ENCODE measurements at places on chromosomes 1 and 21.

- no peak for DNase-seq
Measured at GRCh38 chr21:32256873-32257620, 21.8 kb downstream of the MIS18A start.

- DNase-seq: no peak
Measured at GRCh38 chr1:187819086-187819485, 990.3 kb downstream of the PLA2G4A start.

- no peak for DNase-seq
Measured at GRCh38 chr1:59039551-59039950, 255.7 kb upstream of the JUN start.

GRCh38 chr1:75616436-75617433, 5.8 kb upstream of the SLC44A5 start:
- no peak for DNase-seq

DNA sequence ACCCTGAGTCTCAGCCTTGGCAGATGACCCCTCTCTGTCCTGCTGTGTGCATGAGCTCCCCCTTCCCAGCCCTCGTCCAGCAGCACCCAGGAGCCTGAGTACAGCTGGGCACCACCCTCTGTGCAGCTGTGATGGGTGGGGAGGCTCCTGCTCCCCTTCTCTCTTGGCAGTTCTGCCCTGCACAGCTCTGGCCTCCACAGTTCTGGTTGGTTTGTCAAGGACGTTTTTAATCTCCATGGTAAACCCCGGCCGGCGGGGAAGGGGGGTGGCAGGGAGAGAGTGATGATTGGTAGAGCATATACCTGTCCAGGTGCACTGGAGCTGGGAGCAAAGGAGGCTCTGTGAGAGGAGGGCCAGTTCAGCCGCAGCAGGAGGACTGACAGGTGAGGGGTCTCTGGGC, at the start of gene CLCNKA:
TSS of gene CLCNKA (plus strand) at position 356 of the 400 bp plus-strand sequence. CDS start 584 bp downstream, outside the sequence.
- no peak for DNase-seq

GRCh38 chr1:186535388-186536133, 74.6 kb upstream of the PDC start:
- no peak for DNase-seq

GRCh38 chr21:41048145-41048544, 119.8 kb upstream of the BACE2 start:
- no peak for DNase-seq

DNA sequence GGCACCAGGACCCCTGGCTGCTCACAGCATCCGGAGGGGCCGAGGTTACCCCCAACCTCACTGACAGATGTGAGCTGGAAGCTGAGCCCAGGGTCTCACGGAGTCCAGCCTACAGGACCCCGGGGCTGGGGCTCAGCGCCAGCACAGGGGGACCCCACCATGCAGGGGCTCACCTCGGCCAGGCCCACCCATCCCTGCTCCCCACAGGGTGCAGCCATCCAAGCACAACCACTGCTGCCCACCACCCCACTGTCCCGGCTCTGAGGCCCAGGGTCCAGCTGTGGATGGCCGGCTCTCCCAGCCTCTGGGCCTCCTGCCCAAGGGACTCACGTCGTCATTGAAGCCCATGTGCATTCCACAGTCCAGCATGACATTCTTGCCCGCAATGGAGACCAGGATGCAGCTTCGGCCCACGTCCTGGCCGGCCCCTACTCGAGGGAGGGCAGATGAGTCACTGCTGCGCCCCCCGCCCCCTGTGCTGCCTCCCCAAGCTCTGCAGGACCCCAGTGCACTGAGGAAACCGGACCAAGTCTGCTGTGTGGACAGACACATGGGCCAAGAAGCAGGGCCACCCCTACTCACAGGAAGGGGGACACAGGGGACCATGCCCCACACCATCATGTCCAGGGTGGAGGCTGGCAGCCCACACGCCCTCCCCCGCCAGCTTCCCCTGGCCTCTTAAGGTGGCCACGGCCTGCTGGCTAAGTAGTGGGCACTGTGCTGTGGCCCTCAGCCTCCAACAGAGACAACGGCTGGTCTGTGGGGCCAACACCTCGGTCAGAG, 3.6 kb downstream of the INTS11 start:
- no peak for DNase-seq

DNA sequence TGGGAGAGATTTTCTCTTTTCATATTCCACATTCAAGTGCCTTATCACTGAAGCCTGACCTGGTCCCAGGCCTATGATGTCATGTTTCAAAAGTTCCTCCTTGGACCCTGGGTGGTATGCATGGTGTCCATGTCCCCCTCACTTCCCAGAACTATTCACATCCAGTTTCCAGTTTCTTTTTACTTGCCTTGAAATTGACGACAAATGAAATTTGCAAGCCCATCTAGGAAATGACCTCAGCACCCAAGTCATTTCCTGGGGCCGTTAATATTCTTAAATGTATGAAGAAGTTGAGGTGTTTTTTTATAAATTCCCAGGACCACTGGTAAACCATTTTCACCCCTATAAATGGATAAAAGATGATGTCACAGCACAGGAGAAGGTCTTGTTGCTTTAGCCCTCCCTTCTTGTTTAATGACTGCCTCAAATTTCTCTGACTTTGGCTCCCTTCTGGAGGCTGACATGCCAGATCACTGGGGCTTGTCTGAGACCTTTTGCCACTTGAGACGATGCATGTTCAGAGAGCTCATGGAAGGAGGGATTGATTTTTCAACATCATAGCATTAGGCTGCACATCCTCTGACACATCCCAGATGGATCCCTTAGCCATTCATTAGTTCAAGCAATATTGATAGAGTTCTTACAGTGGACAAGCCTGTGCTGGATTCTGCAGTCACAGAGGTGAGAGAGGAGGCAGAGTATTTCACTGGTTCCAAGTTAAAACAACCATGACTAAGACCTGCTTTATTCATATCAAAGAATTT, 221.3 kb downstream of the PLPP3 start:
- no peak for DNase-seq

GRCh38 chr21:45006536-45007095, 66.8 kb downstream of the SLX9 start:
- DNase-seq: no peak

- DNase-seq: no peak
Measured at GRCh38 chr1:157948312-157949073, 45.0 kb upstream of the KIRREL1 start.

DNA sequence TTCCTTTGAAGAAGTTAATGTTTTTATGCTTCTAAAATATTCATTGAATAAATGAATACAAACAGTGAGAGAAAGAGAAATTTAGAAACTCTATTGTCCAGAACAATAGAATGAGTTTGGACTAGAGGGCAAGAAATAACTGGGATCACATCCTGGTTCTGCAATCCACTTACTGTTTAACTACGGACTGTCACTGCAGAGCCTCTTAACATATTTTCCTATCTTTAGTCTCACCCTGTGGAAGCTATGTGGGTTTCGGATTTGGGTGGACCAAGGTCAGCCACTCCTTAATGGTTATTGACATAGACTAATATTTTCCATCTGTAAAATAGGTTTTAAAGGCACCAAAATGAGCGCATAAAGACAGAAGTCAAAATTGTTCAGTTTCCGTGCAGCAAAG, 116.6 kb downstream of the UBE2U start:
- no peak for DNase-seq

DNA sequence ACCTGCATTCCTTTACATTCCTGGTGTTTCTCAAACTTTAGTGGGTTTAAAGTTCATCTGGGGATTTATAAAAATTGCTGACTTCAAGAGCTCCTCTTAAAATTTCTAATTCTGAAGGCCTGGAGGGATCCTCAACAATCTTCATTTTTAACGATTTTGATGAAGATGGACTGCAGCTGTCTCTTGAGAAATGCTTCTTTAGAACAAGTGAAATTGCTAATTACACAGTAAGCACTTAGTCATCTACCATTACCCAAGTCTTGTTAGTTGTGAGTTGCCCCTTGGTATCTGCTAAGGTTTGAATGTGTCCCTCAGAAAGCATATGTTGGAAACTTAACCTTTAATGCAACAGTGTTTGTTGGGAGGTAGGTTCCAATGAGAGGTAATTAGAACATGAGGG, 163.7 kb downstream of the LTN1 start:
- DNase-seq: no peak

DNA sequence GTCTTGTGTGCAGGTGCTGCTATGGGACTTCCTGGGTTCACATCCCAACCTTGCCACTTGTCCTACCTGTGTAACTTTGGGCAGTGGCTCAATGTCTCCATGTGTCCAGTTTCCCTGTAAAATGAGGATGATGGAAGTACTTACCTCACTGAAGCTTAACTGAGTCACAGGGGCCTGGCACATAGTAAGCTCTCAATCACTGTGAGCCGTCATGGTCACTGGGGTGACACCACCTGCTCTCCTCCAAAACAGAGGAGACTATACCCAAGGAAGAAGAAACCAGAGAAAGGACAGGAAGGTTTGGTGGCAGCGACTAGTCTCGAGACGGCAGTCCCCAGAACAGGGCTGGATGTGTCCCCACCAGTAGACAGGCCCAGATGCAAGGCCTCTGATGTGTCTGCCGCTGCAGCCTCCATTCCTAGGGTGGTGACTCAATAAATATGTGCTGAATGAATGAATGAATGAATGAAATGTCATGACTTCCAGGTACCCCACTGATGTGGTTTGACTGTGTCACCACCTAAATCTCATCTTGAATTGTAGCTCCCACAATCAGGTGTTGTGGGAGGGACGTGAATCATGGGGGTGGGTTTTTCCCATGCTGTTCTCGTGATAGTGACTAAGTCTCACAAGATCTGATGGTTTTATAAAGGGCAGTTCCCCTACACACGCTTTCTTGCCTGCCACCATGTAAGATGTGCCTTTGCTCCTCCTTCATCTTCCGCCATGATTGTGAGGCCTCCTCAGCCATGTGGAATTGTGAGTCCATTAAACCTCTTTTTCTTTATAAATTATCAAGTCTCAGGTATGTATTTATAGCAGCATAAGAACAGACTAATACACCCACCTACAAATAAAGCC, 13.0 kb upstream of the LRP8 start:
- DNase-seq: peak; percentile 24

DNA sequence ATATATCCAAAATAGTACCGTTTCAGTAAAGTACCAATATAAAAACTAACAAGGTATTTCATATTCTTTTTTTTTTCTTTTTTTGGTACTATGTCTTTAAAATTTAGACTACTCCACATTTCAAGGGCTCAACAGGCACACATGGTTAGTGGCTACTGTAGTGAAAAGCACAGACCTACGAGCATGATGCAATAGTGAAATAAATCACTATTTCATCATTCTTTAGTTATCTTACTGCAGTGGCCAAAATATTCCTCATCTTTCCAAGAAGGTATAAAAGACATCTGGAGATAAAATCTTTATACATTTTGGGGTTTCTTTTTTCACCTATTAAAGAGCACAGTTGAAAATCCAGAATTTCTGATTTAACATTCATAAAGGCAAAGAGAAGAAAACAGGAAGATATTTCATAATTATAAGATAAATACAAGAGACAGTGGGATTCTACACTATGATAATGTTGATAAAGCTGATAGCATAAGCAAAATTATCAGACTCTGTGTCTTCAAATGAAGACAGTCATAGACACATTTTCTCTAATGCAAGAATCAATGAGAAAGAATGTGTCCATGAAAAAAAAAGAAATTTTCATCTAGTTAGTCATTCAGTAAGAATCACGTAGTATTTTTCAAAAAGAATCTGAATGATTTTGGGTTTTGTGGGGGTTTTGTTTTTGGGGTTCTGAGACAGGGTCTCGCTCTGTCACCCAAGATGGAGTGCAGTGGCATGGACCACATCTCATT, 41.9 kb downstream of the CEP170 start:
- DNase-seq: no peak

- no peak for DNase-seq
Measured at GRCh38 chr1:155120253-155120652, 7.4 kb upstream of the EFNA1 start.

GRCh38 chr1:192010406-192010805, 147.9 kb upstream of the RGS18 start:
- no peak for DNase-seq

DNA sequence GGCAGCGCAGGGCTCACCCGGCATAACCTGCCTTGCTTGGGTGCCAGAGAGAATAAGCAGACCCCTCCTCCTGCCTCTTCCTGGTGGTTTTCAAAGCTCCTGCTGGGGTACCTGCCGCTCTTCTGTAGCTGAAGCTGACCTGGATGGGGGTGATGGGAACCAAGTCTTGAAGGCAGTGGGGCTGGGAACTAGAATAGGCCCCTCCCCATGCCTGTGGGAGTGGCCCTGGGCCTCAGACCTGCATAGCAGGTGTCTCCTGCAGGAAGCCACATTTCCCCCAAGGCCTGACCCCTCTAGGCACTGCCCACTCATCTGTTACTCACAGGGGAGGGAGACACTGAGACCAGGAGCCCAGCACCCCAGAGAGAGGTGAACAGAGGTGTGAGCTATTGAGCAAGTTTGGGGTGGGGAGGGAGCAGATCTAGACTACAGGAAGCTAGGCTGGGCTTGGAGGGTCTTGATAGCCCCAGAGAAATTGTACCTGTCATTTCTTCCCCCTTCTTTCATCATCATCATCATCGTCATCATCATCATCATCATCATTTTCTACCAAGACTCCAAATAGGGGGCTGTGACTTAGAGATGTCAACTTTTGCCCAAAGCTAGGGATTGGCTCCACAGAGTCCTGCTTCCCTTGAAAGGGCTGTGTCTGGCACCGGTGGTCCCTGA, 10.1 kb downstream of the PADI1 start:
- DNase-seq: no peak

GRCh38 chr1:172906778-172907592, 143.8 kb downstream of the TNFSF18 start:
- no peak for DNase-seq

DNA sequence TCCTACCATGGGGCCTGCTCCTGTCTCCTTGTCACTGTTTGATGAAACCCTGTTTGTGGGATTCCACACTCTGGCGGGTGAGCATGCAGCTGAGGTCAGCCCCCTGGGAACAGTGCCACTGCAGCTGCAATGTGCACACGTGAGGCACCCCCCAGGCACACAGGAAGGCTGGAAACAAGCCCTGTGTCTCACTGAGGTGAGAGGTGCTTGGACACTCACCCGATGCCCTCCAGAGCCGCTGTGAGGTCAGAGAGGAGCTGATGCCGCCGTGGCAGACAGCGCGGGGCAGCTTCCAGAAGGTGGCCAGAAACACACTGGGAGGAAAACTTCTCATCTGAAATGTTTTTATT, 49.7 kb downstream of the SLX9 start:
- DNase-seq: no peak

GRCh38 chr1:61362351-61362750, 280.0 kb downstream of the NFIA start:
- no peak for DNase-seq

DNA sequence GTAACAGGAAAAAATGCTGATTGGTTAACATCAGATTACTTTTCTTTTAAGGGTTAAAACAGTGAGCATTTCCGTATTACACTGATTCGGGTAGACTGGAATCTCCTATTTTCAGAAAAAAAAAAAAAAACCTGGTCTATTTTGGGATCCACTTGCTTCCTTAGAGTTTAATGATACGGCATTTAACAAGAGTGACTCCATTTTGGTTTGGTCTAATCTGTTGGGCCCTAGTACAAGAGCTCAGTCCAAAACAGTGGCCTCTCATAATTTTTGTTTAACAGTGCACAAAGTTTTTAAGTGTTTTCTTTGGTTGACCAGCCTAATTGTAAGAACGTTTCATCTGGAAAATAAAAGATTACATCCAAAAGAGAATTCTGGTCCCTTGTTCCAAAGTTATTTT, 120.2 kb downstream of the NRDC start:
- DNase-seq: no peak
